ENCODE measurements at places on chromosomes 5 and 9.

- no peak for DNase-seq
Measured at GRCh38 chr5:133155326-133155969, 103.6 kb downstream of the HSPA4 start.

DNA sequence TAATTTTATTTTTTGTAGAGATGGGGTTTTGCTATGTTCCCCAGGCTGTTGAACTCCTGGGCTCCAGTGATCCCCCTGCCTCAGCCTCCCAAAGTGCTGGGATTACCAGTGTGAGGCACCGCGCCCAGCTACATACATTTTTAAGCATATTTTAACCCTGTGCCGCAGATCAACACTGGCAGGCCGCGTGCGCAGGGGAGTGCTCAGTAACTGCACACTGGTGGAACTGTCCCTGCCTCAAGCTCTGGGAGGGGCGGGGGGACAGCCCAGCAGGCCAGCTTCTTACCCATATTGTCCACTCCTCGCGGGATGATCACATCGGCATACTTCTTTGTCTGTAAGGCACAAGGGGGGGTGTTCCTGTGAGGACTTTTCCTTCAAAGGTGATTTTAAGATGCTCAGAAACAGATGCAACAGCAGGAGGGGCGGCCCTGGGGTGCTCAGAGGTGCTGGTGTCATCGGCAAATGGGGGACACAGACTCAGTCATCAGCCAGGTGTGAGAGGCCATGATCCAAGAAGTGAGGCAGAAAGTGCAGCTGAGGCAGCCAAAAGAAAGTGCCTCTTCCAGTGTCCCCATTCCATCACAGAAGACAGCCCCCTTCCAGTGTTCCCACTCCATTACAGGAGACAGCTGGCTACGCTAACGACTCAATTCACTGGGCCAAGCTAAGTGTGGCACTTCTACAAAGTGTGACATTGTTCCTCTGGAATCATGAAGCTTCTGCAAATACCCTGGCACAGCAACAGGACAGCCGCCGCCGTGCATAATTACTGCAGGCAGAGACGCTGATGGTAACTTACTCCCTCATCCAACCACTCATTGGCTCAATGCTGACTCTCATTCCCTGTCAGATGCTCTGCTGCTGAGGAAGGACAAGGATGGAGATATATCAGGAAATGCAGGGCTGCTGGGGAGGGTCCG, 5.2 kb downstream of the UCK1 start:
- DNase-seq, result no peak

GRCh38 chr9:132994410-132995120, 16.1 kb downstream of the GFI1B start:
- DNase-seq, result no peak

DNA sequence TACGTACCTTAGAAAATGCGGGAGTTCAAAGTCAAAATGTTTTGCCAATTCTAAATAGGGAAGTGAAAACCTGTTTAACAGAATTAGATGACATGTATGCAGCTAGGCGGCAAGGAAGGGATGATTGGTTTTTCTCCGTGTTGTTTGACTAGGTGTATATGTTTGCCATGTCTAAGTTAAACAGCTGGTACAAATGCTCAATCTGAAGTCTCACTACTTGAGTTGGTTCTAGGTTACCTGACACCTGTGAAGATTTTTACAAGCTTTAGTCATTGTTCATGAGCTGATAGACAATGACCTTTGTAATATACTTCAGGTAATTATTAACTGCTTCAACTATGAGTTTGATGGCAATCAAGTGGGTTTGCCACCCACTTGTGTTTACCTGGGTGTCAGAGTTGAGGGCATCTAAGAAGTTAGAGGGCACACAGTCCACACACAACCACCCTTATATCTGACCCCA, 74.3 kb downstream of the SLC44A1 start:
- DNase-seq, result no peak

DNA sequence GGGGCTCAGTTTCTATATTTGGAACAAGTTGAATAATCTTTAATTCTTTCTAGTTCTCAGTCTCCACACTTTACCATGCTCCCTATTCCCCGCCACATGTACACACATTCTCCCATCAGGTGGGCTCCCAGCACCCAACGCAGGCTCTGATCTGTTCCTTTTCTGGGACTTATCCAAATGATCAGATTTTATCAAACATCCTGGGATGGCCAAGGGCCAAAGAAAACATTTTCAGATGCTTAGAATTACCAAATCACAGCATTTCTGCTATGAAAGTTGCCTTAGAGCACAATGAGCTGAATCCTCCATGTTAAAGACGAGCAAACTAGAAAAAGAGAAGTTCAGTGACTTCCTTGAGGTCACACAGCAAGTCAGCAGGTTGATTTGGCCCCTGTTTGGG, 153.4 kb downstream of the SEC61B start:
- no peak for DNase-seq

GRCh38 chr9:22165144-22165543, 156.0 kb upstream of the CDKN2B start:
- no peak for DNase-seq

GRCh38 chr5:112270299-112271293, 148.5 kb downstream of the EPB41L4A start:
- no peak for DNase-seq

- DNase-seq, result no peak
Measured at GRCh38 chr5:41831155-41831554, 39.1 kb downstream of the OXCT1 start.

DNA sequence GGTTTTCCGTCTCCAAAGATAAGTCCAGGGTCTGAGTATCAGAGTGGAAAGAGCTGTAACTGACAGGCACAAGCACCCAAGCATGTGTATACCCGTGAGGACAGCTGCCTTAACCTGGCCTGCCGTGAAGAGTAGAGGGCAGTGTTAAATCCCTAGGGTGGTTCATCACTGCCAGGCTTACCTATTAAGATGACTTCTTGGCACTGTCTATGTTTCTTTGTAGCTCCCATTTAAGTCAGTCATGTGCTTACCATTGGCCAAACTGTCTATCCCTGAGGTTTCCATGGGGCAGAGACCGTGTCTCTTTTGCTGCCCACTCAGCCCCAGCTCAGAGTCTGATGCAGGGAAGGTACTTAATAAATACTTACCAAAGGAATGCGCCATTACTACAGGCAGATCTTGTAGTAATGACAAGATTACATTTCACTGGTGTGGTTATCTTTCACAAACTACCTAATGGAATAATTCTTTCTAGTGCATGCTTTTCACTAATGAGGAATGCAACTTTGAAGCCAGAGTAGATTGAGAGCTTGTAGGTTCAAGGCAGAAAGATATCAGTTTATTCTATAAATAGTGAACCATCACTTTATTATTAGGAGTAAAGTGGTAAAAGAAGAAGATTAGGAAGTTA, 64.2 kb downstream of the SNX24 start:
- DNase-seq, result no peak

DNA sequence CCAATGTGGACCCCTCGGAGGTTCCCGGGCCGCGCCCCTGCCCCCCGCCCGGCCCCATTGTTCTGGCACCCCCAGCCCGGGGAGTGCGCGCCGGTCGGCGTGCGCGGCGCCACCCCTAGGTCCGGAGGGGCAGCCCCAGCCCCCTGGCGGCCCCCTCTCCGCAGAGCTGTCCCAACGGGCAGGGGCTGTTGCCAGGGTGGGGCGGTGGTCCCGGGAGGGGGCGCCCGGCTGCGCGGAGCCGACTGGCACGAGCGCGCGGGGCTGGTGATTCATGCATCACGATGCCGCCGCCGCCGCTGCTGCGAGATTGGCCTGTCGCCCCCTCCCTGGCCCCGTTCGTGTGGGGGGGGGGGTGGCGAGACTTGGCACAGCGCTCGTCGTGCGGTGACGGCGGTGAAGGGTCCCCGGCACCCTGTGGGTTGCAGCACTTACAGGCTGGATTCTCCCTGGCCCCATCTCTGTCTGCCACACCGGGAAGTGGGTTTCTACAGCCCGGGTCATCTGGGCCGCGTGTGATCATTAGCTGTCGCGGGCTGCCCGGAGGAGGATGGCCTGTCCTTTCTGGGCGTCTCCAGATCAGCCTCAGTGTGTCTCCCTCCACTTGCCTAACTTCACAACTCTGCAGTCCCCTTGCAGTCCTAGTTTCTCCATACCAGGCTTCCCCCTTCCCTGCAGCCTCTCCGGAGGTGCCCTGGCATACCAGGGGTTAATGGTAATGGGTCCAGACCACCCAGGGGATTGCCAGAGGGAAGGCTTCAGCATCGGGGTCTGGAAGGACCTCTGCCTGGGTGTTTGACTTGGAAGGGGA, 858 bp downstream of the NCS1 start:
- peak; percentile 4 for DNase-seq

- no peak for DNase-seq
Measured at GRCh38 chr5:3925935-3926334, 330.3 kb downstream of the IRX1 start.

- no peak for DNase-seq
Measured at GRCh38 chr9:34549407-34549732, 26.6 kb upstream of the ENHO start.

GRCh38 chr9:127225801-127226625, 38.6 kb upstream of the GARNL3 start:
- DNase-seq, result no peak

- no peak for DNase-seq
Measured at GRCh38 chr9:69379270-69379982, 54.4 kb downstream of the ENTREP1 start.

DNA sequence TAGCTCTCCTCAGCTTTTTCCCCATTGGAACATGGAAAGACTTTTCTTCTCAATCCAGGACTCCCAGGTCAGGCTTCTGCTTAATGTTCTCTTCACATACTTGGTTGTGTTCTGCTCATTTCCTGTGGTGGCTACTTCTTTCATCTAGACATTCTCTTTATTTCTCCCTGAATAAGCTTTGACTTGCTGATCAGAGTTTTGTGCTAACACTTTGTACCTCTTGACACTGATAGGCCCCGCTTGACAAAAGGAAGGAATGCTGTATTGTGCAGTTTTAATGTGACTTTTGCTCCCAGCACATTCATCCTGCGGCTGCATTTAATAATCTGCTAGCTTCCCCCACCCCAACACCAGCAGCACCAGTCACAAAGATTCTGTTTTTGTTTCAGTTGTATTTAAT, 90.9 kb upstream of the MINAR2 start:
- no peak for DNase-seq

- DNase-seq, result no peak
Measured at GRCh38 chr9:95095641-95096355, 221.7 kb downstream of the FANCC start.

DNA sequence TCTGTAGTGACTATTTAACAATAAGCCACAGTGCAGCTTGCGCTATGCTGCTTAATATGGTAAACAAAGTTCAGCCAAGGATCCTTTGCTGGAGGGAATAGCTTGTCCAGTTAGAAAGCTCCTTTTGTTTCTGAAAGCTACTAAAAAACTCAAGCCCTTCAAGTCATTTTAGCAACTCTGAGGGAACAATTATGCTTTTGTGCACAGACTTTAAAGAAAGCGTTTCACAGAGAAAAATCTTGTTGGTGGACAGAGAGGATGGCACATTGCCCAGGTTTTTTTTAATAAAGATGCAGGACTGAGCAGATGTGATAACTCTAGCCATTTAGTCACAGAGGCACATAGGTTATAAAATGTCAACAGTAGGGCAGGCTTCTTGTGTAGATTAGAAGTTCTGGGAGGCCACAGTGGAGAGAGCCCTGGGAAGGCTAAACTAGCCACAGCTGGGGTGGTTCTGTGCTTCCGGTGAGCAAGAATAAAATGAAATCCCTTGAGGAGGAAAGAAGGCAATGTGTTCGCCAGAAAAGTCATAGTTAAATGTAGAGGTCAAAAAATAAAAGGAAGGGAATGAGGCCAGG, 63.4 kb downstream of the ALDH7A1 start:
- DNase-seq, result no peak

DNA sequence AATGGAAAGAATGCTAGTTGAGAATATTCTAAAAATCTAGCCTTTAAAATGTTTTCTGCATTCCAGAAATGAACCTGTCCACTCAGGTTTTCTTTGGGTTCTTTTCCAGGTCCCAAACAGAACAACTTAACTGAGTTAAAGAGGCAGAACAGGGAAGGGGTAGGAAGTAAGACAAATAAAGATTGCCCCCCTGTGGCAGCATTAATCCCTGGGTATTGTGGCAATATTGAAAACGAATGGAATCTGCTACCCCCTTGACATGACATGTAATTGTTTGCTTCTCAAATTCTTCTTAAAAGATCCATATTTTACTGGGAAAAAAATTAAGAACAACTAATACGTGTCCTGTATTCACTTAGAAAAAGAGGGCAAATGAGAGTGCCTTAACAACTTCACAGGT, 9.3 kb upstream of the RBM22 start:
- no peak for DNase-seq

GRCh38 chr5:14551211-14551610, 30.4 kb upstream of the OTULINL start:
- no peak for DNase-seq

DNA sequence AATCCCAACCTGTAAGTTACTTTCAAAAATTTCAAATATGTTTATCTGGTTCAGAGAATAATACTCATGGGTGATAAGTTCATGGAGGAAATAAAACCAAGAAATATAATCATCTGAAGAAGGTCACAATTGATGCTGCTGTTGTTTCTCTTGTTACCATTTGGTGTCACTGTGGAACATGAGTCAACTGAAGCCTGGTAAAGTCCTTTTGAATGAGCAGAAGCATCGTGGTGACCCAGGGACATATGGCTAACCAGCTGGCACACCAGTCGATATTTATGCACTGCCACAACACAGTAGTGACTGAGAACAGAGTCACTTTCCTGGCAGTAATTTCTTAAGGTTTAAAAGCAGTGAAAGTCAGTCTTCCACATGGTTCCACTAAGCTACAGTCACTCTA, 612.9 kb upstream of the TLE4 start:
- no peak for DNase-seq

DNA sequence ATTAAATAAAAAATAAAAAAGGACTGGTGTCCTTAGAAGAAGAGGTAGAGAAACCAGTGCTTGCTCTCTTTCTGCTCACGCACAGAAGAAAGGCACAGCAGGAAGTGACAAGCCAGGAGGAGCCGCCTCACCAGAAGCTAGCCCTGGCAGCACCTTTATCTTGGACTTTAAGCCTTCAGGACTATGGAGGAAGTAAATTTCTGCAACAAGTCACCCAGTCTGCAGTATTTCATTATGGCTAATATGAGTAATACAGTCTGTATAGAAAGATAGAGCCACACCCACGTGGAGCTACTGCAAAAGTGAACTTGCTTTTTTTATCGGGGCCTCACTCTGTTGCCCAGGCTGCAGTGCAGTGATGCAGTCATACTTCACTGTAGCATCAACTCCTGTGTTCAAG, 68.4 kb downstream of the PDZD2 start:
- no peak for DNase-seq

DNA sequence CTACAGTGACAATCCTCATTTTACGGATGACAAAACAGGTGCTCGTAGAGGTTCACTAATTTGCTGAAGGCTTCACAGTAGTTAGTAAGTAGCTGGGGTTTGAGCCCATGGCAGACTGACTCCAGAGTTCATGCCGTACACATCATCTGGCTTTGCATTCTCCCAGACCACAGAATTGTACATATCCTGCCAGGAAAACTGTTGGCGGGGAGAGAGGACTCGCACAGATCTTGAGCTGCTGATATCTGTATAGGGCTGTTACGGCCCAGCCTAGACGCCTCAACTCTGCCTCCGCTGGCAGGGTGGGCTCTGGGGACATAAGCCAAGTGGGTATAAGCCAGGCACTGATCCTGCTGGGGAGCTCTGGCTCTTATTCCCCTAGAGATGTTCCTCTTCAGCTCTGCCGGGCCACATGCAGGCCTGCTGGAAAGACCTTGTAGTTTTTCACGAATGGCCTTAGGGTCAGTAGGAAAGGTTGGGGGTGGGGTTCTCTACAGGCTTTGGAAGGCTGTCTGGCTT, 16.3 kb downstream of the LARP1 start:
- no peak for DNase-seq

- DNase-seq, result no peak
Measured at GRCh38 chr5:37628876-37629275, 211.0 kb downstream of the GDNF start.

GRCh38 chr9:136943291-136944211, 987 bp downstream of the FBXW5 start:
- no peak for DNase-seq
